ENCODE measurements at places on chromosomes 2 and 18. TPM values are rescaled to one million over a fixed set of nuclear protein-coding genes. Genes with fewer than 3 reads are reported as not detected.

- no peak for DNase-seq
These were observed 35.1 kb upstream of the CDC42EP3 start for GRCh38 chr2:37706334-37707183.

DNA sequence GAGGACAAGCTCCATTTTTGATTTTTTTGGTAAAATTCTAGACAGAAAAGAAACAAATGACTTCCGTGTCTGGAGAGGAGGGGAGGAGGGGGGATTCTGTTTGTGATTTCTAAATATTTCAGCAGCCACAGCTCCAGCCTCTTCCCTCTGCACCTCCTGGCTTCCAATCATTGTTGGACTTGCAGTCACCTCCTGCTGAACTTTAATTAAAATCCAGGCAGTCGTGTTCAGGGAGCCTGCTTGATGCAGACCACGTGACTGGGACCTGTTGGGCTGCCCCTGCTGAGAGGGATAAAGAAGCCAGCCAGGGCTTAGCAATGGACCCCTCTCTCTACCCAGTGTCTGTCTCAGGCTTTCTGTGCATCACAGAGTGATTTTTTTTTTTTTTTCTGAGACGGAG is 115.1 kb downstream of the SH3BP4 start:
- DNase-seq: no peak

GRCh38 chr2:178306352-178307073 is 112.2 kb downstream of the OSBPL6 start:
- peak; percentile 32 for DNase-seq

- no peak for DNase-seq
These were observed 58.1 kb downstream of the AGAP1 start for GRCh38 chr2:235551965-235552364.

DNA sequence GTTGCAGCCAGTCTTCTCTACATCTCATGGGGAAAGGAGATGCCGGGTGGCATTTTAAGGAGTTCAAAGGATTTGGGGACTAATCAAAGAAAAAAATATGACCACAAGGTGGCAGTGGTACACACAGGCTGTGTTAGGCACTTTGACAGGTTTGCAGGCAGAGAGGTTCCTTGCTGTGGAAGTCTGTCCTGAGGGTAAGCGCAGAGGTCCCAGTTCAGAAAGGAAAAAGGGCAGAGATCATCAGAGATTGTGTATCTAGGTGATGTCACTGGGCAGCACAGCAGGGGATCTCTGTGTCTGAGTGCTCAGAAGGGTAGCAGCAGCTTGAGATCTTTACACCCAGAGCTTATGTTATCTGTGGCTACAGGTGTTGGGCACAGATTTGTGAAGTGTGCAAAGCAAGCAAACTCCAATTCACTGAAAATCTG is 231.4 kb downstream of the LRRTM1 start:
- DNase-seq: no peak

DNA sequence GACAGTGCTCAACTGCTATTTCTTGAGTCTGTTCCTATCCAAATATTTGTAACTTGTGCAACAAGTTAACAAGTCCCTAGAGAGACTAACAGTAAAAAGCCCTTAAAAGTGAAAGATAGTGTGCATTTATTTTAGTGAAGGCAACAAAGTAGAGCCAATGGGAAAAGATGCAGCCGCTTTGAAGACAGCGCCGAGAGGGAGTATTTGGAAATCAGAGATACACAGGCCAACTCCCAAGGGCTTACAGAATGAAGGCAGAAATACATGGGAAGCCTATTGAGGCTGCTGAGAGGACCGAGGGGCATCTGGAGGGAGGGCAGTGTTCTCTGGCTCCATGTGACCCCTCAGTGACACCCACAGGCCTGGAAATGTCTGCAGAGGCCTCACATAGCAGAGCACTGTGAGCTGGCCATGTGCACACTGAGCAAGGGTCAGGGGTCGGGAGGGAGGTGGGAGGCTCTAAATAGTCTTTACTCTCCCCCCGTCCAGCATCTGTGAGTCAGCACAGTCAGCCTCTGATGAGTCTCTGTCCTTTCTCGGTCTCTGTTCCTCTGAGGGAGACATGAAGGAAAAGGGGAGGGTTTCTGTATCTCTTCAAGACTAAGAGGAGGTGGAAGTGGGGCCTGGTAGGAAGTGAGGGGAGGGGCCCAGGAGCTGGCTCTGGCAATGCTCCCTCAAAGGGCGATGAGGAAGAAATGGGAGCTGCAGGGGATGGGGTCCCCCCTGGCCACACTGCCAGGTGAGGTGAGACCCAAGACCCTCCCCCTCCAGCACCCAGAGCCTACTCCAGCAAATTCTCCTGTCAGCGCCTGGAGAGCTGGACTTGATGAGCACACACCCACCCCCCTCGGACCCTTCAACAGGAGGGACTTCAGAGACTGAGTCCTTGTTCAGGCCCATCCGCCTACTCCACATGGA is 133.6 kb downstream of the SP3 start:
- DNase-seq: no peak

- no peak for DNase-seq
These were observed 685.9 kb downstream of the ARHGAP15 start for GRCh38 chr2:143815082-143815481.

DNA sequence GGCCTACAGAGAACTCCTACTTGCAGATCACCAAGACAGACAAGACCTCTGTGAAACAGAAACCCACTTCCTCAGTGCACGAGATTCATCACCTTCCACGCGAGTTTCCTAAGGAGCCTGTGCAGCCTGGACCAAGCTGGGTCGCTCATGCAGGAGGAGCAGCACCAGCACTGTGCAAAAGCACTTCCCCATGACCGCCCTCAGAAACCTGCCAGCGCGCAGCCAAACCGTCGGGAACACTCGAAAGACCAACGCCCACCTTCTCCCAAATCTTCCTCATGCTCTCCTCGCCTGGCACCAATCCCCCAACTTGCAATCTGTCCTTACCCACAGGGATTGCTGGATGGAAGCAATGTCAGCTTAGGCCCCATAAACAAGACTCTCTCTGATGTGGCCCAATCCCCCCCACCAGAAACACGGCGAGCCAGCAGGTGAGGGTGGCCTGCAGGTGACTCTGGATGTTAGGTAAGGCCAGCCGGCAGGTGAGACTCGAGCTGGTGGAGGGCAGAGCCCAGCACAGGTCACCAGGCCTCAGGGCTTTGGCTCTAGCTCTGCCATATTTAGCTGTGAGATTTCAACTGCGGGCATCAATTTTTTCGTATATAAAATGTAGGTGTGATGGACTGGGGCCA is 69.4 kb downstream of the PXDN start:
- DNase-seq: no peak

- DNase-seq: no peak
These were observed 268.9 kb upstream of the TANK start for GRCh38 chr2:160891353-160891740.

DNA sequence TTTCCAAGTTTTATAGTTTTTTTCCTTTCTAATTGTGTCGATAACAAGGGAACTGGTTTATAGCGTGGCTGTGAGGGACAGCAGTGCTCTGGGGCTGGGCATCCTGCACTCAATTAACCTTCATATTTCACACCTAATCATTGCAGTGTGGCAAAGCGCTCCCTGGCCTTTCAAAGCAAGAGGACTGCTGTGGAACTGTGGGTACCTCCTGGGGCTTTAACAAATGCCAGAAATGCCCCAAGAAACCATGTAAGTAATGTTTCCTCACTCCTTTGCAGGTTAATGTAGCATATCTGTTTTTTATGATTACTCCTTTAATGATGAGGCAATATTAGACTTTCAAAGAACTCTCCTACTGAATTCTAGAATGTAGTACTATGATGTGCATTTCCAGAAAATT is 259.0 kb upstream of the RASGRP3 start:
- DNase-seq: no peak

DNA sequence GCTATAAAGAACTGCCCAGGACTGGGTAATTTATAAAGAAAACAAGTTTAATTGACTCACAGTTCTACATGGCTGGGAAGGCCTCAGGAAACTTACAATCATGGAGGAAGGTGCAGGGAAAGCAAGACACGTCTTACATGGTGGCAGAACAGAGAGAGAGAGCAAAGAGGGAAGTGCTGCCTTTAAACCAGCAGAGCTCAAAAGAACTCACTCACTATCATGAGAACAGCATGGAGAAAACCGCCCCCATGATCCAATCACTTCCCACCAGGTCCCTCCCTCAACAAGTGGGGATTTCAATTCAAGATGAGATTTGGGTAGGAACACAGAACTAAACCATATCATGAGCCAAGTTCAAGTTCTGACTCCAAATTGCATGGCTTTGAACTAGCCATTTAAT is 62.8 kb upstream of the PPP1CB start:
- DNase-seq: no peak

DNA sequence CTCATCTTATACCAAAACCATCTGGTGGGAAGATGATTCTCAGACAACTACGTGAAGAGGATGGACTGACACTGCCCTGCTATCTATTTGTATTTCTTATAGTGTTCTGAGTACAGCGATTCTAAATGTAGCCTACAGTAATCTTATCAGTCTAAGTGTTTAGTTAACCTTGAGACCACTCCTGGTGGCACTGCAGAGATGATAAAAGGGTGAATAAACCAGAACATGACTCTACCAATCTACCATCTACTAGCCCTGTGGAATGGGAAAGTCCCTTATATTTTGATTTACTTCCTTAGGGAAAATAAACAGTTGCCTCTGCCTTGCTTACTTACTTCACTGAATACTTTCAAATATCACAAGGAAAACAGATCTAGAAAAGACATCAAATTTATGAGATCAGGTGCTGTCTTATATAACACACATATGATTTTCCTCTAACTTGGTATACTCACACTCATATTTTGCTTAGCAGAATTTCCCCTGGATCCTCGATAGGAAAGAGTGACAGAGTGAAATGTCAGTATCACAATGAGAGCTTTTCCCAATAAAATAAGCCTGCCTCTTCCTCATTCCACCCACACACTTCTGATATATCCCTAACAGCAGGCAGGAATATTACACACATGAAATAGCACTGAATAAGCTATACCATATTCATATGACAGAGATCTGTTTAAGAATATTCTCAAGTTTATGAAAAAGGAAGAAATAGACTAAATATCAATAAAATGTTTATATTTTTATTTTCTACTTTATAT is 58.6 kb upstream of the MTIF2 start:
- no peak for DNase-seq

Gene C2orf92
- 6.9 TPM for total RNA-seq

Gene LRRC30
- not detected for total RNA-seq

Gene PLGLB2
- total RNA-seq: 2.4 TPM

DNA sequence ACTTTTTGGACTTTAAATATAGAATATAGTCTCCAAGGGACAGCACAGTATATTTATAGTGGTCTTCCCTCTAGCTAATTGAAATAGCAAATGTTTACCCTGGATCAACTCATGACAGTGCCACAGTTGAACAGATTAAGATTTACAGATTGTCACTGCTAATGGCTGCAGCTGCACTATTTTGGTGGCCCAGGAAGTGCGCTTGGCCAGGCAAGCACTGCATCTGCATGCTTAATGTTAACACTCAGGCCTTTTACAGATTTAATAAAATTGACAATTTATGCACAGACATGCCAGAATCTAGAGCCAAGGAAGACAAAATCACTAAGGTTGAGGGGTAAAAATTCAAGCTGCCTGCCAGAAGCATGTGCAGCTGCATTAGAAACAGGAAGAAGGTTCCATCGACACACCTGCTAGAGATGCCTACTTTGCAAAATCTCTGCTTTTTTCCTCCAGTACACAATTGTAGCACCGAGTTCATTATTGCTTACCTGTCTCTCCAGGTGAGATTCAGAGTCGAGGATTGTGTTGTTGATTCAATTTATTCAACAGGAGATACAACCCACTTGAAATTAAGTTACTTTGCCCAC is 1042.3 kb upstream of the NRXN1 start:
- DNase-seq: no peak

DNA sequence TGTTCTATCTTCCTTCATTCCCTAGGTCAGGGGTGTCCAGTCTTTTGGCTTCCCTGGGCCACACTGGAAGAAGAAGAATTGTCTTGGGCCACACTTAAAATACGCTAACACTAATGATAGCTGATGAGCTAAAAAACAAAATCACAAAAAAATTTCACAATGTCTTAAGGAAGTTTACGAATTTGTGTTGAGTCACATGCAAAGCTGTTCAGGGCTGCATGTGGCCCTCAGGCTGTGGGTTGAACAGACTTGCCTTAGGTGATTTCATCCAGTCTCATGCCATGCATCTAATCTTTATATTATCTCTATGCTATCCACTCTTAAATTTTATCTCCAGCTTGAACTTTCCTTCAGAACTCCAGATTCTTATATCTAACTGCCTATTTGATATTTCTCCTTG is 80.1 kb downstream of the CCDC85A start:
- no peak for DNase-seq

GRCh38 chr18:58980991-58981390 is 116.3 kb downstream of the ZNF532 start:
- no peak for DNase-seq

Gene GCG
- not detected for total RNA-seq

- no peak for DNase-seq
These were observed 27.6 kb upstream of the ZEB2 start for GRCh38 chr2:144547494-144547893.

GRCh38 chr2:235223011-235223410 is 270.8 kb upstream of the AGAP1 start:
- no peak for DNase-seq

Gene AFF3
- total RNA-seq: 2.2 TPM

DNA sequence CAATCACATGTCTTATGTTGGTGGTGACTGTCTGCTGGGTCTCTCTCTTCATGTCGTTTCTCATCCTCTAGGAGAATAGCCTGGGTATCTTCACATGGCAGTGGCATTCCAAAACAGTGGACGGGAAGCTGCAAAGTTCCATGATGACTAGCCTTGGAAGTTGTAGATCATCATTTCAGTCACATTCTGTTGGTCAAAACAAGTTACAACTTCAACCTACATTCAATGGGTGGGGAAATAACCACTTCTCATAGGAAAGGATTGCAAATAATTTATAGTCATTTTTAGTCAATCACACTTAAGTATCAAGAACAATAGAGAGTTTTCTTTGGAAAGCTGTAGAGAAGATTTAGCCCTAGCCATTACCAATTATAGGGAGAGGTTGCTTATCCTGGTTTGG is 395.0 kb upstream of the CDH2 start:
- DNase-seq: no peak

- no peak for DNase-seq
These were observed 37.3 kb upstream of the PEX13 start for GRCh38 chr2:60980071-60980815.

Gene IL18R1
- total RNA-seq: 37.3 TPM

- DNase-seq: no peak
These were observed 1083.8 kb upstream of the NRXN1 start for GRCh38 chr2:52115750-52116149.

Gene CYS1
- total RNA-seq: 0.11 TPM

- DNase-seq: no peak
These were observed 65.9 kb upstream of the AFF3 start for GRCh38 chr2:100208141-100208770.
